Metanephros (tissue), 2 donors: ENCODE measurements at places on chromosomes 7 and 10. TPM values are rescaled to one million over a fixed set of nuclear protein-coding genes. Genes with fewer than 3 reads are reported as not detected.

The NPC1L1 gene
- 1.2 TPM for total RNA-seq

The PIP gene
- total RNA-seq: not detected

The MSMB gene
- not detected for total RNA-seq

The MRPS16 gene
- 54.5 TPM for total RNA-seq

The GNAT3 gene
- not detected for total RNA-seq

The KCNIP2 gene
- 5.1 TPM for total RNA-seq

The OPALIN gene
- total RNA-seq: not detected

The PODXL gene
- 127 TPM for total RNA-seq

The PRR15 gene
- total RNA-seq: 10.8 TPM

The VWC2 gene
- total RNA-seq: 0.70 TPM

The SEMA3A gene
- total RNA-seq: 17.3 TPM

The TMEM236 gene
- 0.64 TPM for total RNA-seq

The CRTAC1 gene
- total RNA-seq: 14.3 TPM

The GPRIN2 gene
- 8.2 TPM for total RNA-seq

The SLC18A3 gene
- total RNA-seq: not detected

The SYNPO2L gene
- total RNA-seq: 5.0 TPM

The ASZ1 gene
- not detected for total RNA-seq

The EPHA1 gene
- total RNA-seq: 11.1 TPM

The BEND7 gene
- total RNA-seq: 19.9 TPM

The RNF148 gene
- total RNA-seq: 4.8 TPM

The PVRIG gene
- total RNA-seq: not detected

The ADAM22 gene
- 18.6 TPM for total RNA-seq

The ELOVL3 gene
- total RNA-seq: 1.3 TPM

The BET1 gene
- 39.6 TPM for total RNA-seq

The TRDMT1 gene
- 12.9 TPM for total RNA-seq

The LIPN gene
- not detected for total RNA-seq

The CYP3A5 gene
- 1.6 TPM for total RNA-seq

The DRGX gene
- total RNA-seq: not detected

The TMEM213 gene
- total RNA-seq: 43.8 TPM

The SEMA4G gene
- 8.5 TPM for total RNA-seq

The CDNF gene
- 3.1 TPM for total RNA-seq

The ZNF853 gene
- total RNA-seq: 16.8 TPM

The ATRNL1 gene
- 207 TPM for total RNA-seq

The CADPS2 gene
- total RNA-seq: 54.0 TPM

The C10orf105 gene
- total RNA-seq: 0.06 TPM

The TRPV5 gene
- total RNA-seq: 1.1 TPM

The TAF3 gene
- total RNA-seq: 3.9 TPM

The GNGT1 gene
- not detected for total RNA-seq

The PAPSS2 gene
- total RNA-seq: 27.6 TPM

The CAMK2B gene
- total RNA-seq: 6.1 TPM

The MGMT gene
- 30.7 TPM for total RNA-seq

The CPVL gene
- total RNA-seq: 45.8 TPM

The EMX2 gene
- total RNA-seq: 20.0 TPM

The AGAP5 gene
- 9.9 TPM for total RNA-seq

The TUBAL3 gene
- total RNA-seq: not detected

The LRRTM3 gene
- total RNA-seq: 1.1 TPM

The EXOSC1 gene
- 32.3 TPM for total RNA-seq
